ENCODE measurements at places on chromosomes 12 and 14. TPM values are rescaled to one million over a fixed set of nuclear protein-coding genes. Genes with fewer than 3 reads are reported as not detected.
A peak's percentile ranks its signal among the peaks of the same experiment; 100 is the strongest.

DNA sequence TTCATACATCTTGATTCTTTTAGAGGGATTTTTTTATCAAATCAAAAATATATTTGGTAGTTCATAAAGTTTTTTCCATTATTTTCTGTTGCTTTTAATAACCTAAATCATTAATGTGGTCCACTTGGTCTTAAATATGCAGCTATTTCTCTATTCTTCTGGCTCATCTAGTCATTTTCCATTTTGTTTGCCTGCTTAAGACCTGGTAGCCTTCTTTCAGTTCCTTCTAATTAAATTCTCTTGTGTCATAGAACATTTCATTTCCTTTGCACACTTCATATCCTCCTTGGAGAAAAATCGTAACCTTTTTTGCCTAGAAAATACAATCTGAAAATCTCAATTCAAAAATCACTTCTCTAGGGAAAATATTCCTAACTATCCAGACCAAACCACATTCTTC, 387.0 kb downstream of the LRFN5 start:
- no peaks in the 10 kb centered on the region for H3K27me3 ChIP-seq
- no peak overlapping the region for H3K27ac ChIP-seq
- no peaks in the 10 kb centered on the region for H3K36me3 ChIP-seq
- no peak for DNase-seq
- H3K4me1 ChIP-seq: no peaks in the 10 kb centered on the region
- no peak overlapping the region for H3K4me3 ChIP-seq

DNA sequence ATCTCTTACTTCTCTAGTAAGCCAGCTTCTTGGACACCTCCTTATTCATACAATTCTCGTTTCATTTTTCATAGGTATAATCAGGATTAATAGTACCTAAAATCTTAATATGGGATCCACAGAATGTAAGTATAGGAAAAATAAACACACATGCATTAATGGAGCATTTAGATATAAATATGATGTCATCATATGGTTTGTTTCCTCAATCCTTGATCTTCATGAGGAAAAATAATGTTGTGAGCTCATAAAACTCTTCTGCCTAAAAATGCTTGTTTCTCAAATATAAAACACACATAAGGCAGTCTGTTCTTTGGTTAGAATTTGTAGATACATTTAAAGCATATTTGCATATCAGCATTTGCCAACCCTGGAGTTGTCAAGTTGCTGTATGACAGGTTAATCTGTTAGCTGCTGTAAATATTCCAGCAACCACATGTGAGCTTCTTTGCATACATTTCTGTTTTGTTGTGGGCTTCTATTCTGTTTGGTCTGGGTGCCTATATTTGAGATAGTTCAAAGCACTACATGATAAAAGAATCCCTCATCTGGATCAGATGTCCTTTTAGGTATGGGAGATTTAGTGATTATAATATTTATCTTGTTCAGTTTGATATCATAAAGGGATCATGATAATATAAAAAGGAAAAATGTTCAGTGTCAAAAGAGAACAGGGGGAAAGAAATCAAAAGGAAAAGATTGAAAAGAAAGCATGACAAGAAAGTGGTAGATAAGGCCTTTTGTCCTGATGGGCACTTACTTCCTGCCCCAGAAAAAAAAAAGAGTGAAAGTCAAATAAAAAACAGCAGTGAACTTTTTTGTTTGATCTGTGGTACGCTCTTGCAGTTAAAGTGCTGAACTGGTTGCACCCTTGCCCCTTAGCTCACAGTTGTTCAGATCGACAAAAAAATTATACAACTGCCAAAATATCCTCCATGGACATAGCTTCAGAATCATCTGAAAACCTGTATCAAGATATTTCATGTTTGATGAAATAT, 68.6 kb downstream of the ACSS3 start:
- no peaks in the 10 kb centered on the region for H3K36me3 ChIP-seq
- no peak for DNase-seq
- H3K4me1 ChIP-seq: no peaks in the 10 kb centered on the region
- H3K4me3 ChIP-seq: no peak overlapping the region
- no peak overlapping the region for H3K27ac ChIP-seq

- no peak overlapping the region for H3K27ac ChIP-seq
- DNase-seq: no peak
- H3K27me3 ChIP-seq: peaks cover 40% of the 10 kb centered on the region
- H3K36me3 ChIP-seq: no peaks in the 10 kb centered on the region
- peaks cover 7% of the 10 kb centered on the region for H3K4me1 ChIP-seq
Observed at GRCh38 chr12:124299628-124300388, 4.9 kb downstream of the RFLNA start.

GRCh38 chr12:1282670-1283315, 291.8 kb downstream of the ERC1 start:
- no peak for DNase-seq
- H3K36me3 ChIP-seq: peaks cover 3% of the 10 kb centered on the region
- H3K4me1 ChIP-seq: peaks cover 67% of the 10 kb centered on the region
- H3K27me3 ChIP-seq: no peaks in the 10 kb centered on the region

- H3K27me3 ChIP-seq: no peaks in the 10 kb centered on the region
- no peak overlapping the region for H3K4me3 ChIP-seq
- H3K36me3 ChIP-seq: peaks cover 39% of the 10 kb centered on the region
- H3K27ac ChIP-seq: peak overlapping the region; percentile 64
- DNase-seq: peak; percentile 60
Observed at GRCh38 chr14:64417055-64417770, 29.1 kb downstream of the MTHFD1 start.

DNA sequence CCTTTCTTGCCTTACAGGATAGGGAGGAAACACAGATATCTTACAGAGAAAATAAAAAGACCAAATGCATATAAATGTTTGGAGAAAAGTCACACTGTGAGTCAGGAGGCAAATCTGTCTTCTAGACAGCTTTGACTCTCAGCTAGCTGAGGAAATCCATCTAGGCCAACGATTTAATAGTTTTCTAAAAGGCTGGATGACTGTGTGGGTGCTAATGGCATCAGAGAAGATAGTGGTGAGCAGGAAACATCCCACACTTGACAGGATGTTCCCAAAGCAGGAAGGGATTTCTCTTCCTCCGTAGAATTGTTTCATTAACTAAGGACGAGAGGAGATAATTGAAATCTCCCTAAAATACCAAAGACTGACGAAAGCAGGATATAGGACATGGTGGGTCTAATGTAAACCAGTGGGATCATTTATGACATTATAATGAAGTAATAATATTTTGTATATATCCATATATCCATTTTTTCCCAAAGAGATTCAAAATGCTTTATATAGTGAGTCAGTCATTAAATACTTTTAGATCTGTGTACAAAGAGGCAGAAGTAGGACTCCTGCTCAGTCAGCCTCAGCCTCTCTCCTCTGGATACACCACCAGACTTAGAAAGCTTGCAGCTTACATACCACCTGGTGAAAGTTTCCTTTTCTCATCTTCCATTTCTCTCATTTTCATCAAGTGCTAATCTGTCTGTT, 44.3 kb upstream of the PSMA6 start:
- no peaks in the 10 kb centered on the region for H3K36me3 ChIP-seq
- no peak overlapping the region for H3K4me3 ChIP-seq
- DNase-seq: no peak

GRCh38 chr12:78562368-78563205, 302.0 kb upstream of the SYT1 start:
- H3K27ac ChIP-seq: no peak overlapping the region
- peak; percentile 30 for DNase-seq
- H3K36me3 ChIP-seq: no peaks in the 10 kb centered on the region

DNA sequence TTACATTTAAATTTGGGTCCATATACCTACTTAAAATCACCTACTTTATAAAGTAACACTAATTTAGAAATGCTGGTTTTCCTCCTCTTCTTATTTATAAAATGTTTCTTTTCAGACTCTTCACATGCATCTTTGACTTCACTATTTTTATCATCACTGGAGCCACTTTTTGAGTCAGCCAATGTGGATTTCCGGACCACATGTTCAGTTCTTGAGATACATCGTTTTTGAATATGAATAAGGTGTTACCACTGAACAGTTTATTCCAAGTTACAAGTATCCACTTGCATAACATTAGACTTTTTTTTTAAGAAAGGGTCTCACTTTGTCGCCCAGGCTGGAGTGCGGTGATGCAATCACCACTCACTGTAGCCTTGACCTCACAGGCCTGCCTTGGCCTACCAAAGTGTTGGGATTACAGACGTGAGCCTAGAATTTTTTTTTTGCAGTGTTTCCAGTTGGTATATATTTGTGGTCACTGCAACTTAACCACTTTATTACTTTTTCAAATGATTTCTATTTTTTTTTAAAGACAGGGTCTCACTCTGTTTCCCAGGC, 5.7 kb downstream of the FNTB start:
- peaks cover 5% of the 10 kb centered on the region for H3K36me3 ChIP-seq
- H3K4me3 ChIP-seq: no peak overlapping the region
- H3K4me1 ChIP-seq: peaks cover 22% of the 10 kb centered on the region
- DNase-seq: no peak
- peaks cover 4% of the 10 kb centered on the region for H3K27me3 ChIP-seq
- no peak overlapping the region for H3K27ac ChIP-seq

- no peak for DNase-seq
- H3K4me1 ChIP-seq: peaks cover 13% of the 10 kb centered on the region
- no peaks in the 10 kb centered on the region for H3K36me3 ChIP-seq
- no peaks in the 10 kb centered on the region for H3K27me3 ChIP-seq
- no peak overlapping the region for H3K4me3 ChIP-seq
- no peak overlapping the region for H3K27ac ChIP-seq
Observed at GRCh38 chr14:29865299-29865698, 62.3 kb downstream of the PRKD1 start.

DNA sequence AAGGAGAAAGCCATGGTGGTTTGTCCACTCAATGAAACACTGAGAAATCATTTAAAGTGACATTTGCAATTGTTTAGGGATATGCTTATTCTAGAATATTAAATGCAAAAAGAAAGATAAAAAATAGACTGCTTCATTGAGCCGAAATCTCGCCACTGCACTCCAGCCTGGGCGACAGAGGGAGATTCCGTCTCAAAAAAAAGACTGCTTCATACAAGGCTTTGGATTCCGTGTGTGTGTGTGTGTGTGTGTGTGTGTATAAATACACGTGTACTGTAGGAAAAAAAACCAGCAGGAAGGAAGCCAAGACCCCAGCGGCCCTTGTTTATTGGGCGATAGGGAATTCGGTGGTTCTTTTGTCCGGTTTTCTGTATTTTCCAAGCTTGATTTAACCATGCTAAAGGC, 3.2 kb upstream of the ZNF839 start:
- peak; percentile 43 for DNase-seq
- H3K27ac ChIP-seq: peak overlapping the region; percentile 91
- H3K4me3 ChIP-seq: peak overlapping the region; percentile 98
- H3K36me3 ChIP-seq: no peaks in the 10 kb centered on the region
- H3K4me1 ChIP-seq: peaks cover 63% of the 10 kb centered on the region

GRCh38 chr14:20415782-20416206, 2.5 kb upstream of the TEP1 start:
- no peak overlapping the region for H3K4me3 ChIP-seq
- H3K36me3 ChIP-seq: no peaks in the 10 kb centered on the region
- H3K27me3 ChIP-seq: peaks cover 4% of the 10 kb centered on the region

- H3K36me3 ChIP-seq: peaks cover 48% of the 10 kb centered on the region
- DNase-seq: peak; percentile 20
- H3K4me3 ChIP-seq: no peak overlapping the region
- peaks cover 21% of the 10 kb centered on the region for H3K4me1 ChIP-seq
Observed at GRCh38 chr14:68616221-68616902, 176.5 kb downstream of the ZFP36L1 start.

DNA sequence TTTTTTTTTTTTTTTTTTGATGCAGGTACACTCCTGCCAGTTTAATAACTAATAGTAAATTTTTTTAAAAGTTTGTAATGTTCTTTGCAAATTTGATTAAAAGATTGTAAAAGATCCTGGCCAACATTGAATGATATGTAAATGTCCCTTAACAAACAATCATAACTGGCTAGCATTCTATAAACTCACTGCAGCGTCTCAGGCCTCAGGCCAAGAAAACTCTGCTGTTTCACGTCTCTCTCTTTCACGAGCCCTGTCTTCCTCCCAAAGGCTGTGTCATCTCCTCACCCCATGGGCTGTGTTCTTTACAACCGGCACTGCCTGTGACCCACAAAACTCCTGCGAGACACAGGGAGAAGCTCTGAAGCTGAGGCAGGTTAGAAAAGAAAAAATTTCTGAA, 103.3 kb downstream of the NUAK1 start:
- H3K27me3 ChIP-seq: no peaks in the 10 kb centered on the region
- no peaks in the 10 kb centered on the region for H3K36me3 ChIP-seq
- no peak overlapping the region for H3K27ac ChIP-seq

- no peak for DNase-seq
- no peaks in the 10 kb centered on the region for H3K27me3 ChIP-seq
- no peaks in the 10 kb centered on the region for H3K36me3 ChIP-seq
- no peaks in the 10 kb centered on the region for H3K4me1 ChIP-seq
Observed at GRCh38 chr12:58099476-58099875, 158.1 kb downstream of the ATP23 start.

DNA sequence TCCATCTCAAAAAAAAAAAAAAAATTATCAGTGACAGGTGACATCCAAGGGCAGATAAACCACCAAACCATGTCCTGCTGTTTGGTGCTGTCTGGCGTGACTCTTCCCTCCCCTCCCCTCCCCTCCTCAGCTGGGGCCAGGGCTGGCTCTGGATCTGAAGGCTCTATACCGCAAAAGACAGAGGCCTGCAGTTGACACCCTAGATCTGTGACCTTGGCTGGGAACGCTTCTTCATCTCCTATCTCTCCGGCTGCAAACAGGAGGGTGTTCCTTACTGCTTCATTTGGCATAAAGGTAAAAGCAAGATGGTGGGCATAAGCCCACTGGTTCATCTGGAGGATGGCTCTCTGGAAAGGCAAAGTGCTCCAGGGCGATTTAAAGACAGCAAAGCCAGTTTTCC, 126.8 kb upstream of the PRMT8 start:
- no peak overlapping the region for H3K27ac ChIP-seq
- no peaks in the 10 kb centered on the region for H3K4me1 ChIP-seq
- no peaks in the 10 kb centered on the region for H3K36me3 ChIP-seq
- no peak overlapping the region for H3K4me3 ChIP-seq
- DNase-seq: no peak

GRCh38 chr14:20697273-20698017, 8.9 kb downstream of the ANG start:
- no peak overlapping the region for H3K4me3 ChIP-seq
- no peak overlapping the region for H3K27ac ChIP-seq
- H3K4me1 ChIP-seq: peaks cover 10% of the 10 kb centered on the region
- no peaks in the 10 kb centered on the region for H3K36me3 ChIP-seq
- peaks cover 3% of the 10 kb centered on the region for H3K27me3 ChIP-seq

GRCh38 chr12:53073881-53074280, 5.3 kb downstream of the SPRYD3 start:
- H3K36me3 ChIP-seq: peaks cover 39% of the 10 kb centered on the region
- H3K4me1 ChIP-seq: peaks cover 50% of the 10 kb centered on the region
- no peak overlapping the region for H3K27ac ChIP-seq
- DNase-seq: no peak

- no peak for DNase-seq
- no peaks in the 10 kb centered on the region for H3K36me3 ChIP-seq
- peaks cover 7% of the 10 kb centered on the region for H3K27me3 ChIP-seq
- no peaks in the 10 kb centered on the region for H3K4me1 ChIP-seq
- H3K27ac ChIP-seq: no peak overlapping the region
- no peak overlapping the region for H3K4me3 ChIP-seq
Observed at GRCh38 chr12:75184516-75184915, 25.1 kb downstream of the KCNC2 start.

TSPAN8 gene
- not detected for total RNA-seq

CREBL2 gene
- 25.2 TPM for total RNA-seq

GLI1 gene
- 5.8 TPM for total RNA-seq

RAD9B gene
- total RNA-seq: 0.50 TPM

NTS gene
- total RNA-seq: not detected

ENO2 gene
- total RNA-seq: 14.7 TPM

PLBD1 gene
- not detected for total RNA-seq

HOXC13 gene
- not detected for total RNA-seq
